ENCODE measurements at places on chromosomes 6 and 20. TPM values are rescaled to one million over a fixed set of nuclear protein-coding genes. Genes with fewer than 3 reads are reported as not detected.
A peak's percentile ranks its signal among the peaks of the same experiment; 100 is the strongest.

GRCh38 chr6:7786214-7786661 lies 60.3 kb downstream of the BMP6 start:
- no peak for DNase-seq

The TRIM40 gene
- total RNA-seq, result not detected

The CST1 gene
- total RNA-seq, result not detected

- DNase-seq, result no peak
Observed at GRCh38 chr20:5497556-5497955, 180.8 kb upstream of the PROKR2 start.

DNA sequence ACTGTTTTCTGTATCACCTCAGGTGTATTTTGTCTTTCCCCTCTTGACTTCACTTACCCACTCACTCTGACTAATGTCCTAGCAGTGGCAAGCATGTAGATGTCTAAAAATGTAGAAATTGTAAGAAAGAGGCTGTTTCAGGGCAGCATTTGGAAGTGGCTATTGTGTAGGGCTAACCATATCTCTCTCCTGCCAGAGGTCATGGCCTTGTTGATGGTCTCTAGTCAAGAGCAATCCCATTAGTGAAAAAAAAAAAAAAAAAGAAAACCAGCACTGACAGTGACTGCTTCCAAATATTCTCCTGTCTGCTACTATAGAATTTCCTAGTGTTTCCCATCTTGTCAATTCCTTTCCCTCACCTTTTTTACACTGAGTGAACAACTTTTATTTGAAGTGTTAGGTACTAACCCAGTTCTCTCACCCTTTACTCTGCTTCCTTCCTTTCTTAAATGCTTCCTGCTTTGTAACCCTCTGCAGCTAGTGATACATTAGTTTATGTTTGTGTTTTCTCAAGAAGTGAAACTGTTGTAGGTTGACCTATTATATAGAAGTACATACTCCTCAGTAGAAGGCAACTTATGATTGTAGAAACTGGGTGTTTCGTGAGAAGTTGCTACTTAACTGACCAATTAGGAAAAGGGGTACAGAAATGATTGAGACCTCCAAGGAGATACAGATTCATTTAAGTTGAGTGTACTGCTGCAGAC lies 174.1 kb upstream of the PTPRK start:
- DNase-seq, result no peak

The CDK19 gene
- 4.0 TPM for total RNA-seq

- peak; percentile 82 for DNase-seq
Observed at GRCh38 chr6:26743157-26743821, 83.7 kb upstream of the ZNF322 start.
